ENCODE measurements at places on chromosomes 16 and 17.

GRCh38 chr17:43713494-43714162, 45.0 kb downstream of the SOST start:
- peak overlapping the region; percentile 55 for H3K4me3 ChIP-seq
- H3K27me3 ChIP-seq, result no peaks in the 10 kb centered on the region
- no peaks in the 10 kb centered on the region for H3K36me3 ChIP-seq
- DNase-seq, result peak; percentile 51

DNA sequence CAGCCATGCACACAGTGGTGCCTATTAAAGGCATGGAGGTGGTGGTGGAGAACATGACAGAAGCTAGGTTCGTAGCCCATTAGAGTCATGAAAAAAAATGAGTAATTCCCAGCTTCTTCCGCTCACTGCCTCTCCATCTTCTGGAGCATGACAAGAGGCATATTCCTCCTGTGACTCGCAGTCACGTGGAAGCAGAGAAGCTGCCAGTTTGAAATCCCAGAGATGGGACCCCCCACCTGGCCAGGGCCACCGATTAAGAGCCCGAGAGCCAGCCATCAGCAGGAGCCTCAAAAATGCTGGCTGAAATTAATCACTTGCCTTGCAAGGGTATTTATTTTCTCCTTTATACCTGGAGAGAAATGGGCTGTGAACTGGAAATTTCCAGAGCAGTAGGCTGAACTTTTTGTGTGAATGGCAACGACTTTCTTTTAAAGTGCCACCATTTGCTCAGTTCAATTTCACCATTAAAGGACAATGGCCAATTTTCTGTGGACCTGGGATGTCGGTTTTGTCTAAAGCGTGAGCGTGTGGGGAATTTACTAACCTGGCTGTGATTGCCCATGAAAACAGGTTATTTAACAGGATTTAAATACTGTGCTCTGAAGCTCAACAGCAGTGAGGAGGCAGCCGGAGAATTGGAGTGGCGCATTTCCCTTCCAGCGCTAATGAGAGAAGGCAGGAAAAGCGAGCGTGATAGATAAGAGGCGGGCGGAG, 189.7 kb upstream of the SDK2 start:
- DNase-seq, result no peak
- no peaks in the 10 kb centered on the region for H3K36me3 ChIP-seq
- no peak overlapping the region for H3K4me3 ChIP-seq
- no peaks in the 10 kb centered on the region for H3K4me1 ChIP-seq
- no peak overlapping the region for H3K27ac ChIP-seq

DNA sequence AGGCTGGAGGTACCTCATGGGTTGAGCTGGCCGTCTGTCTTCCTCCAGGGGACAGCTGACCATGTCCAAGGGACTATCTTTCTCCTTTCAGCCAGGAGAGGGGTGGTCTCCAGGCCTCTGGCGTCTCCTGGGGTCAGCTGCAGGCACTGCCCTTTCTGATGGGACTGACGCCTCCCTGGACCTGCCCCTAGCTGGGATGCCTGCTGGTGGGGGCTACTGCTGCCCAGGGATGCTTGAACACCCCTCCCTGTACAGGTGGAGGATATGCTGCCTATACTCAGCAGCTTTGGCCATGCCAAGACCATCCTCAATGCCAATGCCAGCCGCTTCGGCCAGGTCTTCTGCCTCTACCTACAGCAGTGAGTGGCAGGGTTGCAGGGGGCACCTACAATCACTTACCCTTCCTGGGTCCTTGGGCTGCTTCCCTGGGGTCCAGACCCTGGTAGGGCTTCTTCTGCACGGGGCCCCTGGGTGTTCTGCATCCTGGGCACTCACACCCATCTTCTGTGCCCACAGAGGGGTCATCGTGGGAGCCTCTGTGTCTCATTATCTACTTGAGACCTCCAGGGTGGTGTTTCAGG, 4.2 kb downstream of the MYO15B start:
- no peak overlapping the region for H3K27ac ChIP-seq
- H3K27me3 ChIP-seq, result no peaks in the 10 kb centered on the region
- DNase-seq, result no peak

- H3K36me3 ChIP-seq, result no peaks in the 10 kb centered on the region
- DNase-seq, result no peak
- H3K27me3 ChIP-seq, result no peaks in the 10 kb centered on the region
Observed at GRCh38 chr16:89368604-89369249, 121.6 kb downstream of the ANKRD11 start.

- H3K4me3 ChIP-seq, result no peak overlapping the region
- peaks cover 9% of the 10 kb centered on the region for H3K4me1 ChIP-seq
- no peak for DNase-seq
- H3K27ac ChIP-seq, result no peak overlapping the region
- no peaks in the 10 kb centered on the region for H3K36me3 ChIP-seq
Observed at GRCh38 chr17:67215991-67216421, 29.0 kb downstream of the HELZ start.

DNA sequence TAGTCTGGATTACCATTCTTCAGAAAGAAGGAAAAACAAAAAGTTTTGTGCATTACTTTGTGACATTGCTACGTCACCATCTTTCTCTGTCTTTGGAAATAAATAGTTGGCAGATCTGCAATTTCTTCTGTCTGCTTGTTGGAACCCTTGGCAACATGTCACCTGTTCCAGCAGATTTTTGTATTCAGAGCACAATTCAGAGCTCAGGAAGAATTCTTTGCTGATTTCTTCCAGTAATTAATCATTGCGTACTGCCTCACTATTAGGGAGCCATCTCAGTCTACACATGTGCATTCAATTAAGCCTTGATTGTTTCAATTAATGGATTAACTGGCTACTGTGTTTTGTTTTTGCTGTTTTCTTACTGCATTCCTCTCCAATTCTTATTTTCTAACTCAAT, 467.2 kb downstream of the CDH8 start:
- H3K4me3 ChIP-seq, result no peak overlapping the region
- H3K36me3 ChIP-seq, result no peaks in the 10 kb centered on the region
- no peak overlapping the region for H3K27ac ChIP-seq
- H3K27me3 ChIP-seq, result no peaks in the 10 kb centered on the region
- H3K4me1 ChIP-seq, result no peaks in the 10 kb centered on the region

- H3K4me3 ChIP-seq, result peak overlapping the region; percentile 41
- no peaks in the 10 kb centered on the region for H3K36me3 ChIP-seq
- peak overlapping the region; percentile 51 for H3K27ac ChIP-seq
Observed at GRCh38 chr17:58665946-58666857, 25.6 kb downstream of the TEX14 start.

- peaks cover 12% of the 10 kb centered on the region for H3K27me3 ChIP-seq
- no peak for DNase-seq
- no peaks in the 10 kb centered on the region for H3K36me3 ChIP-seq
Observed at GRCh38 chr16:68396481-68396880, 51.8 kb downstream of the SMPD3 start.

- DNase-seq, result no peak
- peaks cover 31% of the 10 kb centered on the region for H3K4me1 ChIP-seq
- no peaks in the 10 kb centered on the region for H3K36me3 ChIP-seq
- H3K4me3 ChIP-seq, result no peak overlapping the region
- no peaks in the 10 kb centered on the region for H3K27me3 ChIP-seq
- no peak overlapping the region for H3K27ac ChIP-seq
Observed at GRCh38 chr16:23512168-23512695, 1.9 kb upstream of the GGA2 start.

DNA sequence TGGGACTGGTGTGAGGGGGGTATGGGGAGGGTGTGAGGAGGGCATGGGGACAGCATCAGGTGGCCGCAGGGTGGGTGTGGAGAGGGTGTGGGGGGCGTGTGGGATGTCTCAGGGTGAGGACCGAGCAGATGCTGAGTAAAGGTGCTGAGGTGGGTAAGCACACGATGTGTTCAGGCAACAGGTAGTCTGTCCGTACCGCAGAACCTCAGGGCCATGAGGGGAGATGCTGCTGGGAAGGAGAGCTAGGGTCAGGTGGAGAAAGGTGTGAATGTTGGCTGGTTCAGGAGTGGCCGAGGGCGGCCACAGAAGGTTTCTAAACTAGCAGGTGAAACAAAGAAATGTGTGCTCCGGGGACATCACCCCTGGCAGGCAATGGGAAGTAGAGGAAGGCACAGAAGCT, 80.0 kb upstream of the CDH5 start:
- no peak overlapping the region for H3K27ac ChIP-seq
- no peaks in the 10 kb centered on the region for H3K4me1 ChIP-seq
- H3K27me3 ChIP-seq, result no peaks in the 10 kb centered on the region
- H3K4me3 ChIP-seq, result no peak overlapping the region
- H3K36me3 ChIP-seq, result no peaks in the 10 kb centered on the region

- no peak overlapping the region for H3K4me3 ChIP-seq
- H3K4me1 ChIP-seq, result peaks cover 62% of the 10 kb centered on the region
- H3K27ac ChIP-seq, result no peak overlapping the region
Observed at GRCh38 chr17:21278450-21279197, 5.9 kb upstream of the MAP2K3 start.

GRCh38 chr16:24070851-24071250, 185.3 kb upstream of the CACNG3 start:
- H3K27ac ChIP-seq, result no peak overlapping the region
- no peaks in the 10 kb centered on the region for H3K36me3 ChIP-seq
- no peaks in the 10 kb centered on the region for H3K4me1 ChIP-seq
- no peaks in the 10 kb centered on the region for H3K27me3 ChIP-seq
- H3K4me3 ChIP-seq, result no peak overlapping the region

DNA sequence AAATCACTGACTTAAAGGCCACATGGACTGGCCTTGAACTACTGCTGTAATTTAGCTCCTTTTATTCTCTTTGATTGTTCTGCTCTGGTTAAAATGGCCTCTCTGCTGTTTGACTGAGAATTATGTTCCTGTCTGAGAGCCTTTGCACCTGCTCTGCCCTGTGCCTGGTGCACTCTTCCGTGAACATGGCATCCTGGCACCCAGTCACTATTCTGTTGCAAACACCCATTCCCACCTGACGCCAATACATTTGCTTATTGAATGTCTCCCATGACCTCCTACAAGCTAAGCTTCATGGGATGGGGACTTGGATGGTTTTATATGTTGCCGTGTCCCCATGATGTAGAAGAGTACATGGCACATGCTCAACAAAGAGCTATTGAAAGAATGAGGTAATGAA, 20.1 kb downstream of the HSD17B2 start:
- no peaks in the 10 kb centered on the region for H3K4me1 ChIP-seq
- DNase-seq, result no peak
- no peak overlapping the region for H3K27ac ChIP-seq
- no peaks in the 10 kb centered on the region for H3K36me3 ChIP-seq
- peaks cover 25% of the 10 kb centered on the region for H3K27me3 ChIP-seq

DNA sequence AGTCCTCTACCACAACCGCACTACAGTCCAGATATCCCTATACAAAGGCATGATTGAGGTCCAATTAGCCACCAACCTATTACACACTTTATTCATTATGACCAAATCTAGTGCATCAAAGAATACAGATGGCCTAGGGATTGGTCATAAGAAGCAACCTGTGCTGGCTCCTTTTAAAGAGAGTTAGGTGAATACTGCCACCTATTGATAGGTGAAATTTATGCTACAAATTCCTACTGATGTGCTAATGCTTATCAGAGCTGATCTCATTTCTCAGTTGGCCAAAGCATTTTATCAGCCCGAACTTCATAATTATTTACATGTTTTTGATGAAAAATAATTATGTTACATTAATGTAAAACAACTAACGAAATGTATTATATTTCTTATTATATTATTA, 166.3 kb downstream of the ANKFN1 start:
- H3K27ac ChIP-seq, result no peak overlapping the region
- peaks cover 29% of the 10 kb centered on the region for H3K27me3 ChIP-seq
- DNase-seq, result no peak
- peaks cover 17% of the 10 kb centered on the region for H3K4me1 ChIP-seq
- no peaks in the 10 kb centered on the region for H3K36me3 ChIP-seq

- H3K27ac ChIP-seq, result no peak overlapping the region
- H3K36me3 ChIP-seq, result no peaks in the 10 kb centered on the region
- peaks cover 8% of the 10 kb centered on the region for H3K27me3 ChIP-seq
- DNase-seq, result no peak
Observed at GRCh38 chr17:46866325-46866724, 14.9 kb downstream of the WNT9B start.

GRCh38 chr17:65743308-65743655, 181.8 kb upstream of the AXIN2 start:
- H3K27me3 ChIP-seq, result no peaks in the 10 kb centered on the region
- H3K4me3 ChIP-seq, result no peak overlapping the region
- H3K36me3 ChIP-seq, result peaks cover 10% of the 10 kb centered on the region
- H3K27ac ChIP-seq, result no peak overlapping the region

DNA sequence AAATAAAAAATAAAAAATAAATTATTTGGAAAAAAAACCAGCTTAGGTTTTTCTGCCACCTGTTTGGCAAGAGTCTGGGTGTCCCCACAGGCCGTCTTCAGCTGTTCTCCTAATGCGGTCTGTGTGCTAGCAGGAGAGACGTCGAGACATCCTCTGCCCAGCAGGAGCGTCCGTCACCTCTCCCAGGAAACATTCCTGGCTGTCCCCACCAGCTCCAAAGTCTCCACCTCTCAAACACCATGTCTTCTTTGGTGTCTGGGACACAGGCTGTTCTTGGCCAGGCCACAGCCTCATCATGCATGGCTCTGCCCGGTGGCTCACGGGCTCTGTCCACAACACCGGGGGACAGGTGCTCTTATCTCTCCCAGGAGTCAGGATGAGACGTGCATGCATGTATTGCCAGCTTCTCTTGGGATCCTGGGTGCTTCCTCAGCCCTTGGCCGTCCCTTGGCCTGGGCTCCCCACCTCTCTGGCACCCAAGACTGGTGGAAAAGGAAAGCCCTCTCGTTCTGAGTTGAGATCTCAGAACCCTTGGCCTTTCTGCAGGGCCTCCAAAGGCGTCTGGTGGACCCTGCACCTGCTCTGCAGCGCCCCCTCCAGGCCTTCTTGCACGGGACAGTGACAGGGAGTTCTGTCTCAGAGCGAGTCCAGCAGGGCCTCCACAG, 84.9 kb upstream of the CBX4 start:
- H3K4me1 ChIP-seq, result peaks cover 4% of the 10 kb centered on the region
- H3K36me3 ChIP-seq, result no peaks in the 10 kb centered on the region
- no peak for DNase-seq
- peaks cover 75% of the 10 kb centered on the region for H3K27me3 ChIP-seq

DNA sequence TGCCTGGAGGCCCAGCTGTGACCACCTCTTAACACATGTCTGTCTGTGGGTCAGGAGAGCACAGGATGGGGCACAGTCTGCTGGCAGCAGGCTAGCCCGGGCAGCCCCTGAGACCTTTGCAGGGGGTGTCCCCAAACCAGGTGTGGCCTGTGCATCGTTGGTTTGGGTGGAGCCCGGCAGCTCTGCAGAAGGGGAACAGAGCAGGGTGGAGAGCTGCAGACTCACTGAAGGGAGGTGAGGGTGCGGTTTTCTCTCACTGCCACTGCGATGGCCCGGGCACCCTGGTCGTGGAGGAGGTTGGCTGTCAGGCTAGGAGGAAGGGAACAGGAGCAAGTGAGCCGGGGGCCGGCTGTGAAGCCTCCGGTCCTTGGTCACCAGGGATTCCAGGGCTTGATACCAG, 28.8 kb downstream of the NLRC3 start:
- no peaks in the 10 kb centered on the region for H3K27me3 ChIP-seq
- no peak for DNase-seq
- H3K27ac ChIP-seq, result no peak overlapping the region
- H3K4me1 ChIP-seq, result no peaks in the 10 kb centered on the region
- H3K4me3 ChIP-seq, result no peak overlapping the region

GRCh38 chr17:32946375-32947135, 18.6 kb downstream of the TMEM98 start:
- no peaks in the 10 kb centered on the region for H3K4me1 ChIP-seq
- H3K36me3 ChIP-seq, result no peaks in the 10 kb centered on the region
- no peak overlapping the region for H3K4me3 ChIP-seq
- no peak overlapping the region for H3K27ac ChIP-seq
- no peak for DNase-seq
- H3K27me3 ChIP-seq, result no peaks in the 10 kb centered on the region
